ENCODE measurements at places on chromosomes 16 and 17.

- DNase-seq = no peak
Measured at GRCh38 chr17:62867303-62867702, 59.2 kb upstream of the MARCHF10 start.

DNA sequence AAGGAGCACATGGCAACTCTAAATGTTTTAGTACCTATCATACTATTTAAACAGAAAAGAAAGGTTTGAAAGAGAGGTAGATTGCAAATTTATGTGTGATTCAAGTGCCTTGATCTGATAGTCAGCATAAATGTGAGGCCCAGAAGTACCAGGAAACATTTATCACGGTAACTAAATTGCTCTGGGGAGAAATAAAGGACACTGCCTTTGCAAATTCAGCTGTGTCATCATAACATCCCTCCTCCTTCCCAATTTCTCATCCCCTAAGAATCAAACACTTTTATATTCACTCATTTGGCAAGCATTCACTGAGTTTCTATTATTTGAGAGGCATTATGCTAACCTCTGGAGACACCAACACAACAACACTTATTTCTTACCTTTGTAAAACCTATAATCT lies 563.4 kb upstream of the CA10 start:
- DNase-seq = no peak

DNA sequence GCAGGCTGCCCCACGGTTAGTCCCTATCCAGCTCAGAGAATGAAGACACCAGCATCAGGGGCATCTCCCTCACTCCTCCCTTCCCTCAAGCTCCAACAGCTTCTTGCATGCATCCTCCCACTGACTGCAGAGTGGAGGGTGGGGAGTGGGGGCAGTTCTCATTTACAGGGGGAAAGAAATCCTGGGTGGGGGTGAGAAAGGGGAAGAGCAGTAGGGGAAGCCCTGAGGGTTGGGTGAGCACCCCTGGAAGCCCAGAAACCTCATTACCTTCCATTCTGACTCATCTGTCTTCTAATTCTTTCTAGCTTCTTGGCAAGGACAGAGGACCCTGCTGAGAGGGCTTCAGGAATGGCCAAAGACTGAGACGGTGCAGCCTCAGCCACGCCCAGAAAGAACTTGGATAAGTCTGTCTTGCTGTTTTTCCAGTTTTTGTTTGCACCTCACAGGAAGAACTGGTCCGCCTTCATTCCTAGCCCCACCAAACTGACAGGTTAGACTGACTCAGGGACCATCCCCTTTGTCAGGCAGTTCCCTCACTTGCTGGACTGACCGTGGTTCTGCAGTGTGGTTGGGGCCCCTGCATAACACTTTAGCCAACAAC lies 52.5 kb upstream of the WSB1 start:
- DNase-seq = no peak

DNA sequence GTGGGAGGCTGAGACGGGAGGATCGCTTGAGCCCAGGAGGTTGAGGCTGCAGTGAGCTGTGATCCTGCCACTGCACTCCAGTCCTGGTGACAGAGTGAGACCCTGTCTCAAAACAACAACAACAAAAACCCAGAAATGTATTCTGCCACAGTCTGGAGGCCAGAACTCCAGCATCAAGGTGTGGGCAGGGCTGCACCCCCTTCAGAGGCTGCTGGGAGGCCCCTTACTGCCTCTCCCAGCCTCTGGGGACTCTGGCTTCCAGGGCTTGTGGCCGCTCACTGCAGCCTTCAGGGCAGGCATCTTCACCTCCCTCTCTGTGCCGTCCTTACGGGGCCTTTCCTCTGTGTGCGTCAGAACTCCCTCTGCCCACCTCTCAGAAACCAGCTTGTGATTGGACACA lies 209.4 kb upstream of the GSE1 start:
- DNase-seq = no peak

DNA sequence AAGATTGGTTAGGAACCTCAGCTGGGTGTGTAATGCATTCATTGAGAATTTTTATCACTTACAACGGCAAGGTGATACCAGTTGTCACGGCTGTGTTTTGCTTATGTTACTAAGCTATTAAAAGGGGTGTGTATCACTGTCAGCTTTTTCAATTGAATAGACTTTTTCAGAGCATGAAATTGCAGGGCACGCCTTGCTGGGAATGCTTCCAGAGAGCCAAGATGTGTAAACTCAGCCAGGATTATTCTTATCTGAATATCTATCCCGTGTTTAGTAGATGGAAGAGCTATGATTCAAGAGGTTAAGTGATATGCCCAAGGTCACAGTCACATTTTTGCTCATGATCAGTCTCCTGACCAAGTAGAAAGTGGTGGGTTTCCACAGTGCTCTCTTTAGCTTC lies 6.6 kb upstream of the TEKT3 start:
- DNase-seq = no peak

- no peak for DNase-seq
Measured at GRCh38 chr17:40501499-40501911, at the start of gene TNS4. TSS of gene TNS4 (minus strand) at chr17:40501623. CDS start at chr17:40496425, 5,198 bp downstream.

GRCh38 chr17:13933441-13934276 lies 135.6 kb upstream of the COX10 start:
- no peak for DNase-seq

GRCh38 chr16:57621521-57622271 lies 6.7 kb upstream of the ADGRG1 start:
- no peak for DNase-seq

DNA sequence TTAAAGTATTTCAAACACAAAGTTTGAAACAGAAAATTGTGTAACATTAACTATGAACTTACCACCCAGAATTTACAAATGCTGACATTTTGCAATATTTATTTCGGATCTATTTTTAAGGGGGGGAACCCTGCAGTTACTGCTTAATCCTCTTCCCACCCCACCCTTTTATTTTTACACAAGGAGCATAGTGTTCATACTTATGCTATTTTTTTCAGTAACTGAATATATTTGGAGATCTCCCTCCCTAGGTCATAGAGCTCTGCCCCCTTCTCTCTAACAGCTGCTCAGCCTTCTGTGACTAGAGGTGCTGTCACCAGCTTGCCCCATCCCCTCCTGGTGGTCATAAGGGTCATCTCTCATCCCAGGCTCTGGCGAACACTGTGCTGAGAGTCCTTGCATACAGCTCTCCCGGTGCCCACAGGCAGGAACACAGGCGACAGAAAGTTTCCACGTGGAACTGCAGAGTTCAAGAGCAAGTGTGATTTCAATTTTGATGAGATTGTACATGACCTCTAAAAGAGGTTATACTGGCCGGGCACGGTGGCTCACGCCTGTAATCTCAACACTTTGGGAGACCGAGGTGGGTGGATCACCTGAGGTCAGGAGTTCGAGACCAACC lies 44.2 kb downstream of the SNX20 start:
- no peak for DNase-seq

DNA sequence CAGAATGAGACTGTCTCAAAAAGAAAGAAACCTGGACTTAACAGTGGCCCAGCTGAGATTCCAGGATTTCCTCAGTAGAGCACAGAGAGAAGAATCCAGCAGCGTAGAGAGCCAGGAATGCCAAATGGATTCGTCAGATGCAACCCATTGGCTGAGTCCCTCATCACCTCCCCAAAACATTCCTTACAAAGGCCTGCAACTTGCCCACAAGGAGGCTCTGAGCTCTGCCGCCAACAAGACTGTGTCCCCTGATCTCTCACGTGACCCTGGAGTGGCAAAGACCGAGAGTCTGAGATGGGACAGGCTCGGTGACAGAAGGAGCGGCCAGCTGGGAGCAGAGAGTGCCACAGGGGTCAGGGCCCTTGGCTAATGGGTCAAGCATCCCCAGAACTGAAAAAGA lies 6.9 kb upstream of the CHMP6 start:
- no peak for DNase-seq

- DNase-seq = no peak
Measured at GRCh38 chr17:60540460-60540859, 14.4 kb upstream of the APPBP2 start.

- no peak for DNase-seq
Measured at GRCh38 chr16:75572864-75573542, 6.8 kb downstream of the GABARAPL2 start.

- DNase-seq = no peak
Measured at GRCh38 chr16:5072334-5073278, 963 bp downstream of the ALG1 start.

DNA sequence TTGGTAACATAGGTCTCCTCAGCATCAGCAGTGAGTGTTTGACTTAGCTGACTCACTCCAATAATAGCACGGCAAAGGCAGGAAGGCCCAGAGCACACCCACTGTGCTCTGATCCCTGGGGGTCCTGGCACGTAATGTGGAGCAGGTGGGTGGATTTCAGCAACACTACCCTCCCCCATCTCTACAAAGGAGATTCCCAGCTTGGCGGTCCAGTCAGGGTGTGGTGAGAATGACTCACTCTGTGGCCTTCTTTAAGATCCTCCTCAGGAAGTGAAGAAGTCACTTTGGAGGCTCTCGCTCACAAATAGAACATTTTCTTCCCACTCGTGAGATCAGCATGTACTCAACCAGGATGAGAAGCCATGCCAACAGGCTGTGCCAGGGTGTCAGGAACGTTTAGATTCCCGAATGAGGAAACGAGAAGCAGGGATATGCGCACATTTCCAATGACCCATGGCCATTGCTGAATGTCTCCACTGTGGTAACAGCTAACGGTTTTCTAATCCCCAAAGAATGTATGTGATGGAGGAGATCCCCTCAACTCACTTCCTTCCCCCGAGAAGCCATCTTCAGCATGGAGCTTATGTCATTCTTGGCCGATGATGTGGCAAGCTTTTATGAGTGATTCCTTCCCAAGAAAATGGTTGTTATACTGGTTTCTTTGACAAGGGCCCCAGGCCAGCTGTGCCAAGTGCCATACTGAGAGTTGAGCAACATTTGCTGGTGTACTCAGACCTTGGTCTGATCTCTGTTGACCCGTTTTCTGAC lies 365.2 kb downstream of the C16orf95 start:
- no peak for DNase-seq

GRCh38 chr17:35568561-35568960 lies 7.9 kb upstream of the SLFN14 start:
- DNase-seq = no peak

- DNase-seq = no peak
Measured at GRCh38 chr16:1792836-1793577, 498 bp downstream of the IGFALS start.

GRCh38 chr16:78405040-78405439 lies 305.6 kb downstream of the WWOX start:
- DNase-seq = no peak

DNA sequence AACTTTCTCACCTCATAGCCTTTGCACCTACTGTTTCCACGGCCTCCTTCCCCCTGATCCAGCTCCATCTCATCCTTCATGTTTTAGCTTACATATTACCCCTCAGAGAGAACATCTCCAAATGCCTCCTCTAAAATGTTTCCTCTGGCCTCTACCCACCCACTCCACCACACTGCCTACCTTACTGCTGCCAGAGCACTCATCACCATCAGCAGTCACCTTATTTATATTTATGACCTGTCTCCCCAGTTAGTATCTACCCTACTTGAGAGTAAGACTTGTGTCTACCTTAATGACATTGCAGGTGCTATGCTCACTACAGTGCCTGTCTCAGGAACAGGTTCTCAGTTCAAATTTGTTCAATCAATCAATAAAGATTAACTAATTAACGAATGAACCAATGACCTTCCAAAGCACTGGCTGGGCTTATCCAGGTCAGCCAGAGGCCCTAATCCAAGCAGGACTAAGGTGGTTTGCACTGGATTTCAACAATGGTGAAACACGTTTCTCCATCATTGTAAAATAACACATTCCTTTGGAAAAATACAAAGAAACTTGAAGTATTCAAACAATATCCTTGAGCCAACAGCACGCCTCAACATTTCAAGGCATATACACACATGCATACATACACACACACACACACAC lies 41.1 kb downstream of the AMFR start:
- DNase-seq = no peak

DNA sequence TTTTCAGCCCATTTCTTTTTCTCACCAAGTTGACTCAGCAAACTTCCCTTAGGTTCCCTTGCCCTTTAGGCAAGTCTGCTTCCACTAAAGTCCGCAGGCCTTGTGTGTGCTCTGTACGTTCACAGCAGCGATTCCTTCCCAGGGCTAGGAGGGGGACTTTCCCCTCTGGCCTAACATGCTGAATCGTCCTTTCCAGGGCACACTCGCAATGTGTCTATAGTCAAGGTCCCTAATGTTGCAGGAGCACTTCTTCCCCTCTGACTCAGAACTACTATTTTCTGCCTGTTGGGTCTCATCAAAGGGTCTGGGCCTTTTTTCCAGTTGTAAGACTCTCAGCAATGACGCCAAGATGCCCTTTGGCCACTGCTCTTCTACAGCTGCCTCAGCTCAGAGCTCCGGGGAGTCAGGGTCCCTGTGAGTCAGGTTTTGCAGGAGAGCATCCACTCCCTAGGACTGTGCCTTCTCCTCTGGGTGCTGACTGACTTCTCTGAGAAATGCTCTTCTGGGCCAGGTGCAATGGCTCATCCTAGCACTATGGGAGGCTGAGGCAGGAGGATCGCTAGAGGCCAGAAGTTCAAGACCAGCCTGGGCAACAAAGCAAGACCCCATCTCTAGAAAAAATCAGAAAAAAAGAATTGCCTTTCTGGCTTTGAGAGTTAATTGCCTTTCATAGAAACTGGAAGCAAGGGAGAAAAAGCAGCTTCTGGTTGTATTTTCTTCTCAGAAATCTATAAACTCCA lies 64.4 kb upstream of the TBX2 start:
- no peak for DNase-seq

DNA sequence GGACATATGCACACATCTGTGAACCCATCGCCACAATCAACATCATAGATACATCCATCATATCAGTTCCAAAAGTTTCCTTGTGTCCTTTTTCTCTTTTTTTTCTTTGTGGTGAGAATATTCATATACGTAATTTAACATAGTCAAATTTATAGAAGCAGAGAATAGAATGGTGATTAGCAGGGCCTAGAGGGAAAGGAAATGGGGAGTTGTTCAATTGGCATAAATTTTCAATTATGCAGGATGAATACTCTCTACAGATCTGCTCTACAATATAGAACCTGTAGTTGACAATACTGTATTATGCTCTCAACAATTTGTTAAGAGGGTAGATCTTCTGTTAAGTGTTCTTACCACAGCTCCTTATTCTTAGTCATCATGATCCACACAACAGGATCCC lies 413.2 kb downstream of the SHISA9 start:
- DNase-seq = no peak

DNA sequence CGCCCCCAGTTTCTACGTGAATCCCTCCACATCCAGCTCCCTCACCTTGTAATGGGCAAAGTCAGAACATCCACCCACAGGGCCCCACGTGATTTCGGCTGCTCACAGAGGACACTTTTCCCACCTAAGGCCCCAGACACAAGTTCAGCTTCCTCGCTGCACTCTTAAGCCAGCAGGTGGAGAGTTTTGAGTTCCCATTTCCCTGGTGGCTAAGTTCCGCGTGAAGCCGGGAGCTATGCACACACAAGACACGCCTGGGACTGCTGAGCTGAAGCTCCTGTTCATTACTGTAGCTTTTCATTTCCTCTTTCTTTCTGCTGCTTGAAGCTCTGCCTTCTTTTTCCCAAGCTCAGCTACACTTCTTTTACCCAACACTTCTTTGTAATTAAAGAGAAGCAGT lies 273.8 kb downstream of the NPIPA8 start:
- no peak for DNase-seq

All from cortex of kidney (tissue), 1 donor.